Liver (tissue), 10 donors: ENCODE measurements at places on chromosomes 11 and 22. TPM values are rescaled to one million over a fixed set of nuclear protein-coding genes. Genes with fewer than 3 reads are reported as not detected.

- peak; percentile 83 for DNase-seq
Measured at GRCh38 chr22:28829358-28830181, 29.2 kb upstream of the XBP1 start.

The TRIM48 gene
- polyA plus RNA-seq = not detected

The SCGB1A1 gene
- polyA plus RNA-seq = not detected

DNA sequence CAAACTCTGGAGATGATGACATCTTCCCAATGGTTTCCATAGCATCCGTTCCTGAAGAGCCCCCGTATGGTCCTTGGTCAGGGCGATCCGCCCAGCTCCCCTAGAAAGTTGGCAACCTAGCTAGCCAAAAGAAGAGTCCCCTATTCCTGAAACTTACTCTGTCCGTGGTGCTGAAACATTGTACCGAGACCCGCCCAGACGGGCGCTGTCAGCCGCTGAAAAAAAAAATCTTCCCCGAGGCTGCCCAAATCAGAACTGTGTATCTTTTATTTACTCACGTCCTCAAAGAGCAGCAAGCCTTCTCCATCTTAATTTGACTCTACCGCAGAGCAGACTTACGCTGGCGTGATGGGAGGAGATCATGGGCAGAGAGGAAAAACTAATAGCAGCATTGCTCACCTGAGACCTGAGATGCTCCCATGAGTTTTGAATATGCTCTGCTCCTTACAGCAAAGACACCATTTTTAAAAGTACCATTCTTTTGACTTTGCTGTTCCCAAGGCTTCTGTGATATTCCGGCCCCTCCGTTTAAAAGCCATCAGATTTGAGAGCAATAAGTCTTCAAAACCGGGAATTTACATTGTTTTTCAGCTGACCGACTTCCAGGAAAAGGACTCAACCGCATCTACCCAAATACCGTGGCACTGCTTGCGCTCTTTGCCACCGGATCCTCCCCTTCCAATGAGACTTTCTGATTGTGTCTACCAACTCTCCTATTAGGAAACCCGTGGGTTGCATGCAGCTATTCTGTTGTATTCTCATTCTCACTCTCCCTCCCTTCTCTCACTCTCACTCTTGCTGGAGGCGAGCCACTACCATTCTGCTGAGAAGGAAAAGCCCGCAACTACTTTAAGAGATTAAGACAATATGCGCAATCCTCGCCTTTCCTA is at the start of gene SLC17A6:
SLC17A6 (plus strand) TSS at position 786 of the 890 bp plus-strand sequence. CDS start 153 bp downstream, outside the sequence.
- no peak for DNase-seq

The PHOX2A gene
- not detected for polyA plus RNA-seq

DNA sequence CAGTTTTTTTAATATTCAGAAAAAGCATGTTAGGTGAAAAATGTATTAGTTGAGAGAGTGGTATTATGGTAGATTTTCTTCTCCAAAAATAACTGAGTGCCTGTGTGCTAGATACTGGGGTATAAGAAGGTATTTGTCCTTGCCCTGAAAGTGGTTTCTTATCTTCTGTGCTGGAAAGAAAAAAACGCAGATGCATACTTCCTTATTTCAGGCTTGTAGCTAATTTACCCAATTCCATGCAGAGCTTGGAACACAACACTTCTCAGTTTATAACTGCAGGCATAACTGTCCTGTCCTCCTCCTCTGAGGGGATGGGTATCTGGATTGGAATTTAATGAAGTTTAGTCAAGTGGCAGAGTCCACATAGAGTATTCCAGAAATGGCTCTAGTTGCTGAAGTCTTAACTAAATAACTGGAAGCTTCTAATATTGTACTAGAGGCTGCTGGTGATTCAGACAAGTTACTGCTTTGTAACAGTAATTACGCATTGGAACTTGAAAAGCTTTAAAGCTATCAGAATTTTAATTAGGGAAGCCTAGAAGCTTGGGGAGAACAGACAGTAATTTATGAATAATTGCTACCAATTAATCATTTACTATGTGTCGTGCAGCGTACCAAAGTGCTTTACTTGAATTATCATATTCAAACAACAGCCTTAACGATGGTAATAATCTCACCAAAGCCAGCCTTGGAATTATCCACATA is 12.7 kb upstream of the C11orf91 start:
- no peak for DNase-seq

DNA sequence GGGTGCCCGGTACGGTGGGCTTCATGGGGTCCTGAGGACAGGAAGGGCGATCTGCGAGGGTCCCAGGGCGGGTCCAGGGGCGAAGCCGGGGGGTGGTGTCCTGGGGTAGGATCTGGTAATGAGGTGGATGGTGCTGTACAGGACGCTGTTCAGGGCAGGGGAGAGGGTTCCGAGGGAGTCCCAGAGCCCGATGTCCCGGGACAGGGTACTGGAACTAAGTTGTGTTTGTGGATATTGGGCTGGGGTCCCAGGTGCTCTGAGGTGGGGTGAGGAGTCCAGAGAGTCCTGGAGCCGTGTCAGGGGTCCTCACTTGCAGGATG is 426 bp downstream of the LZTR1 start:
- peak; percentile 43 for DNase-seq

The OR2D2 gene
- not detected for polyA plus RNA-seq

DNA sequence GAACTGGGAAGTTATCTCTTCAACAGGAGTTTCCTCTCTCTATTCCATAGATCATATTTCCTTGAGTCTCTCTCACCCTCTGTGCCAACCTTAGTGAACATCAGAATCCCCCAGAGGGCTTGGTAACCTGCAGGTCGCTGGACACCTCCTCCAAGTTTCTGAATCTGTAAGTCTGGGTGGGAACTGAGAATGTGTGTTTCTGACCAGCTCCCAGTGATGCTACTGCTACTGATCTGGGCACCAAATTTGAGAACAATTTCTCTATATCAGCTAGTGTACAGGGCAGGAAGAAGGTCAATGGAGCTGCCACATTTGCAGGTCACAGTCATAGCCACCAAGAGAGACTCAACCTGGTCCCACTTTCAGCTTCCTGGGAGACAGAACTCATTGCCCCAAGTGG is 62.9 kb downstream of the RCN1 start:
- no peak for DNase-seq

- no peak for DNase-seq
Measured at GRCh38 chr11:45920531-45921477, 1.7 kb upstream of the LARGE2 start.

DNA sequence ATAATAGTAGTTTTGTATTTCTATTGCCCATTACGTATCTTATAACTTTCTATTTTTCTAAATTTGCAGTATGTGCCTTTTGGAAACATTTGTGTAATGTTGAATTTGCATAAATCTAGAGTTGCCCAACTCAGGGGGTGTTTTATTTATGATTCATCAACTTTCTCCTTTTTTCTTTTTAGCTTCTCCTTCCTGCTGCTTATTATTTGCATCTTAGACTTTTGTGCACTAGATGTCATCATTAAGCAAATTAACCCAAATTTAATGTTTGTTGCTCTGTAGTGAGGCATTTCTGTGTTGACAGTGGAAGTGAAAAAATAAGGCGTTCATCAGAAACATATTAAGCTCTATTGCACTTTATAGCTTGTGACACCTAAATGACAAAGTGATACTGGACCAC is 56.2 kb upstream of the ZBED5 start:
- DNase-seq = no peak

The MMP13 gene
- not detected for polyA plus RNA-seq

DNA sequence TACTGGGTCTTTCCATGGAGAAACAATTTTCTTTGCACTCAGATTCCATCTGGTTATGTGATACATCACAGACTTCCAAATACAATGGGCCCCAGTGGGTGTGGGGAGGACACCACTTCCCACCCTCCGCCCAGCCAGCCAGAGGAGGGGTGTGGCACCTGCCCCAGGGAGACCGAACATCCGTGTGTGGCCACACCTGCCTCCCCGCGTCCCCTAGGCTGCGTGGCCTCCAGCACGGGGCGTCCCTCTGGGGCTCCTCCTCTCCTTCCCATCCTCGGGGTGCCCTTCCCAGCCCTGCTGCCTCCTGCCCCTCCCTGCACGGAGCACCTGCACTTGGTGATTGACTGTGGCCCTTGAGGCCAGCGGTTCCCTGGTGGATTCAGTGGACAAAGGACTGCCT is 49.1 kb downstream of the CERK start:
- no peak for DNase-seq

The CHRM4 gene
- polyA plus RNA-seq = not detected

DNA sequence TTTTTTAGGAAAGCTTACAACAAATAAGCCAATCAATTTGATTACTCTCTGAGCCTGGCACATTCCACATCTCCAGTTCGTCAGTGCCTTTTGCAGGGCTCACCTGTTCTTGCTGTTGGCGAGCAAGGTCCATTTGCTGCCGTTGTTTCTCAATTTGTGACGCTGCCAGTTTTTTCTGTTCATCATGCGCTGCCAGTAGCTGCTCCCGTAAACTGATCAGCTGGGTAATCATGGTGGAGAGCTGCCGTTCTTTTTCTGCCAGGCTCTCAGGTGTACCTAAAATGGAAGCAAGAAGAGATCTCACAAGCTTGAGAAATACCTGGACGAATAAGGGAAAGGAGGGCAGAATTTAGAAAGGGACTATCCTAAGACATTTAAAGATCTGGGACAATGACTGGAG is 169.7 kb downstream of the SOX6 start:
- no peak for DNase-seq

GRCh38 chr22:25395468-25395867 is 169.0 kb upstream of the GRK3 start:
- no peak for DNase-seq

GRCh38 chr11:35165030-35165422 is 26.1 kb downstream of the CD44 start:
- DNase-seq = no peak

GRCh38 chr11:1755344-1755691 is 4.9 kb upstream of the IFITM10 start:
- no peak for DNase-seq

- DNase-seq = no peak
Measured at GRCh38 chr22:26558248-26558895, 31.6 kb downstream of the TPST2 start.

DNA sequence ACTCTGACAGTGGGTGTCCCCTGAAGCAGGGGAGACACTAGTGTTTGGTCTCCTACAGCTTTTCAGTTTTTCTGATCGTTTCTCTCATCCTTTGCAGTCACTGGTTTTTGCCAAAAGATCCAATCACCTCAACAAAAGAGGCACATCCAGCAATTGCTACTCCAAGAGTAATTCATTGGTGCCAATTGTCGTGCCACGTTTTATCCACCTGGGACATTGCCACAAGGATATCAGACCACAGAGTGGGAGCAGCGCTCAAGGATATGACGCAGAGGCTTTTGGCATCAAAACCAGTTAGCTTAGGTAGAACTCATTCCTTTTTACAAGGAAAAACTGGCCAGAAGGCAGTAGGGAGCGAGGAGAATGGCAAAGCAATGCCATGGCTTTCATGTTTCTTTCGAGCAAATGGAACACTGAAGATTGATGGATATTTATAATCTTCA is 40.9 kb upstream of the BLID start:
- DNase-seq = no peak

- DNase-seq = no peak
Measured at GRCh38 chr11:74055938-74056337, 47.1 kb upstream of the UCP3 start.

The MMP8 gene
- polyA plus RNA-seq = 0.55 TPM

The TTC36 gene
- polyA plus RNA-seq = 66.1 TPM

- DNase-seq = no peak
Measured at GRCh38 chr11:130847517-130847916, 68.8 kb downstream of the SNX19 start.

DNA sequence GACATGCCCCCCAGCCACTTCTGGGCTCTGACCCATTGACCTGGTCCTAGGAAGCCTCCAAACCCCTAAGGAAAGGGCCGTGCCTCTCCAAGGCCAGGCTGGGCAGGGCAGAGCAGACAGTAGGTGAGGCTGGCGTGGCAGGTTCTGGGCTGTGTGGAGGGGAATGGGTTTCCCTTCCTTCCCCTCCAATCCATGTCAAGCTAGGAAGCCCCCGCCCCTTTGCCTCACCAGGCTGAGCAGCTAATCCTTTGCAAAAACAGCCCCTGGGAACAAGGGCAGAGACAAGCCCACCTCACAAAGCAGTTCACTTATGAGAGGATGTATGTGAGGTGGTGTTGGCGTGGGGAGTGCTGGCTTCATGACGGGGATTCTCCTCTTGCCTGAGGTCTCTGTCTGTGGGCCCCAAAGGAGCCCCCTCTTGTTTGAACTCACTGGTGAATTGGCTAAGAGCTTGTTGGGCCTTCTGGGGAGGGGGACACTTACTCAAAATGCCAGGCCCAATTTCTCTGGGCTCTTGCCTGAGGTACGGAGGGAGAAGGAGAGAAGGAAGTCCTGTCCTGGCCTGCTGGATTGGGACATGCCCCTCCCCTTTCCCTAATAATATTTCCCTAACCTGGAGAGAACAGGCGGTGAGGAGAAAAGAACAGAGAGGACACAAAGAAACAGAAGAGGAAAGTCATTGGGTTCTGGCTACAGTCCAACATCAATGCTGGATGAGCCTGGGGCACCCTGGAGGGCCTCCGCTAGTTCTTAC is 1.6 kb upstream of the TRIM29 start:
- peak; percentile 20 for DNase-seq

- DNase-seq = no peak
Measured at GRCh38 chr22:32486656-32487390, 12.2 kb downstream of the FBXO7 start.

The CUL5 gene
- 11.4 TPM for polyA plus RNA-seq

DNA sequence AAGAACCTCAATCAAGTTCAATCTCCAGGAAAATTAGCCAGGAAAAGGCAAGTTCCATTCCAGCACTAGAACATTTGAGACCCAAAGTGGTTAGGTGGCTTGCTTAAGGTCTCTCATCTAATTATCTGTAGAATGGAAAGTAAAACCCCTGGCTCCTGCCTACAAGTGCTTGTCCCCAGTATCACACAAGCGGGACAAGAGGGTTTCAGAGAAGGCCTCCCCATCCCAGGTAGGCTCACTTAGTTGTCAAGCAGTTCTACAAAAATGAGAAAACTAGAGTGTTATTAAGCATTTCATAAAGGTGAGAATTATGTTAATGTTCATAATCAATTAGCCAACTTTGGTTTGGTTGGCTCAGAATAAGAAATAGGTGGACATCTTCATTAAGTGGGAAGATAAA is 5.5 kb downstream of the POU2AF1 start:
- no peak for DNase-seq

The TEX12 gene
- polyA plus RNA-seq = 0.07 TPM

The SMC1B gene
- not detected for polyA plus RNA-seq
